ENCODE measurements at places on chromosomes 13 and 19. TPM values are rescaled to one million over a fixed set of nuclear protein-coding genes. Genes with fewer than 3 reads are reported as not detected.

PSG2 gene
- not detected for total RNA-seq

C1QTNF9B gene
- 1.0 TPM for total RNA-seq

POLR1G gene
- 7.3 TPM for total RNA-seq

NRTN gene
- total RNA-seq = not detected

PEG3 gene
- total RNA-seq = 126 TPM

IGFL3 gene
- total RNA-seq = not detected

GNA15 gene
- total RNA-seq = 3.1 TPM

ZNF607 gene
- total RNA-seq = 9.4 TPM

KANK2 gene
- 53.2 TPM for total RNA-seq

ZNF677 gene
- 18.8 TPM for total RNA-seq

IZUMO2 gene
- total RNA-seq = not detected
